ENCODE measurements at places on chromosomes 4 and X. TPM values are rescaled to one million over a fixed set of nuclear protein-coding genes. Genes with fewer than 3 reads are reported as not detected.

The SLITRK2 gene
- total RNA-seq = not detected

The CITED1 gene
- not detected for total RNA-seq

The BOD1L1 gene
- total RNA-seq = 26.3 TPM

The CPE gene
- total RNA-seq = 1.3 TPM

The TCEAL7 gene
- 37.3 TPM for total RNA-seq

The PRR32 gene
- total RNA-seq = not detected

The UVSSA gene
- 6.8 TPM for total RNA-seq

The TKTL1 gene
- total RNA-seq = not detected

The NUP62CL gene
- 0.14 TPM for total RNA-seq

The CLNK gene
- total RNA-seq = not detected

The ZFP42 gene
- total RNA-seq = 0.14 TPM

The NMU gene
- total RNA-seq = not detected

The ADH1B gene
- total RNA-seq = 81.4 TPM

The MAP3K15 gene
- 0.09 TPM for total RNA-seq

The TIGD4 gene
- total RNA-seq = 0.14 TPM

The TKTL2 gene
- total RNA-seq = not detected

The GLUD2 gene
- total RNA-seq = 1.00 TPM

The MAGEA4 gene
- not detected for total RNA-seq

The AFM gene
- total RNA-seq = not detected

The JAKMIP1 gene
- not detected for total RNA-seq

The POU4F2 gene
- not detected for total RNA-seq

The PABPC5 gene
- total RNA-seq = 1.1 TPM

The LPAR4 gene
- total RNA-seq = not detected

The CPZ gene
- total RNA-seq = 14.5 TPM

The PRKG2 gene
- 4.6 TPM for total RNA-seq

All from smooth muscle cell of bladder (primary cell).